ENCODE measurements at places on chromosomes 5 and 9. TPM values are rescaled to one million over a fixed set of nuclear protein-coding genes. Genes with fewer than 3 reads are reported as not detected.

The SPATA31A6 gene
- not detected for total RNA-seq

The PCDHGB3 gene
- total RNA-seq, result 5.9 TPM

The DNAH5 gene
- 4.7 TPM for total RNA-seq

The SMIM33 gene
- not detected for total RNA-seq

The CCDC69 gene
- 0.56 TPM for total RNA-seq

The SMIM15 gene
- total RNA-seq, result 101 TPM

The ZER1 gene
- 7.5 TPM for total RNA-seq

The TAF11L5 gene
- not detected for total RNA-seq

The TNFSF15 gene
- total RNA-seq, result under 0.01 TPM

The SHOC1 gene
- total RNA-seq, result not detected

The ZDHHC11B gene
- total RNA-seq, result not detected

The ZFR gene
- total RNA-seq, result 81.4 TPM

The PDE8B gene
- total RNA-seq, result under 0.01 TPM

The CBY3 gene
- total RNA-seq, result 0.18 TPM

The MARCHF3 gene
- 18.8 TPM for total RNA-seq

The NR2F1-AS1 gene
- 12.5 TPM for total RNA-seq

The SLCO6A1 gene
- total RNA-seq, result not detected

The BTNL3 gene
- total RNA-seq, result not detected

The TSSK1B gene
- under 0.01 TPM for total RNA-seq

The UIMC1 gene
- 23.1 TPM for total RNA-seq

The SV2C gene
- not detected for total RNA-seq

The HEMGN gene
- total RNA-seq, result not detected

The SLC46A2 gene
- not detected for total RNA-seq

The FASTKD3 gene
- 12.7 TPM for total RNA-seq

The SPATA31C1 gene
- not detected for total RNA-seq

The WASHC1 gene
- 3.1 TPM for total RNA-seq

The PLPP7 gene
- total RNA-seq, result 0.54 TPM

The C5orf15 gene
- 35.1 TPM for total RNA-seq

The PTGDS gene
- total RNA-seq, result not detected

The ABO gene
- not detected for total RNA-seq
